ENCODE measurements at places on chromosomes 1 and 21.
A peak's percentile ranks its signal among the peaks of the same experiment; 100 is the strongest.

DNA sequence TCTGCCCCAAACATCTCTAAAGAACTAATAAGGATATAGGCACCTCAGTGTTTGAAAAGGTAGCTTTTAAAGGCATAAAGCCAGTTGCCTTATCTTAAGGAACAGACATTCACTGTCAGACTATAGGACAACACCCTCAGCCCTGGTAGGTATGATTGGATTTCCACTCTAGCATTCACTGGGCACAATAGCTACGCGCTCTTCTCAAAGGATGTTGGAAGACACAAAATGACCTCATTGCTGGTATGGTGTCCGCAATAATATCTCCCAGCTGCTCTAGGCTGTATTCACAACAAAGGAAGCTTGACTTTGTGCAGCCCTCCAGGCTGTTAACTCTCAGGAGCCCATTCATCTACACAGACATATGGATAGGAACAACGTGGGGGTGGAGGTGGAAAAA, 119.4 kb upstream of the CXADR start:
- no peak for DNase-seq

DNA sequence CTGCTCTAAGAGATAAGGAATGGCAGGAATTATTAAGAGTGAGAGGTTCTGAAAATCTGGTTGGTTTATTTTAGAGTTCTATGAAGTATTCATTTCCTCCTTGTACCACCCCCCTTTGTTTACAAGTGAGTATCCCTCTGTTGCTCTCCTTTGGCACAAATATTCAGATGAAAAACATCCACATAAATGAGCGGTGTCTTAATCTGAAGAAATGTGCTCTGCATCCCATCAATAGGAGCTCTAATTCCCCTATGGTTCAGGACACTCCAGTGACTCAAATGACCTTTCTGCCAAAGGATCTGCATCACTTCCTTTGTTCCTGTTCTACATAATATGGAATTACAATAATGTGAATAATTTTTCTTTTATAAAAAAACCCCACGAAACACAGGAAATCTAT, 16.6 kb downstream of the DDAH1 start:
- DNase-seq: peak; percentile 97

DNA sequence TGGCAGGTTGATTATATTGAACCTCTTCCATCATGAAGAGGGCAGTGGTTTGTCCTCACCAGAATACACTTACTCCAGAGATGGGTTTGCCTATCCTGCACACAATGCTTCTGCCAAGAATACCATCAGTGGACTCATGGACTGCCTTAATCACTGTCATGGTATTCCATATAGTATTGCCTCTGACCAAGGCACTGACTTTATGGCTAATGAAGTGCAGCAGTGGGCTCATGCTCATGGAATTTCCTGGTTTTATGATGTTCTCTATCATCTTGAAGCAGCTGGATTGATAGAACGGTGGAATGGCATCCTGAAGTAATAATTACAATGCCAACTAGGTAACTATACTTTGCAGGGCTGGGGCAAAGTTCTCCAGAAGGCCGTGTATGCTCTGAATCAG, 16.6 kb upstream of the GBP6 start:
- no peak for DNase-seq

DNA sequence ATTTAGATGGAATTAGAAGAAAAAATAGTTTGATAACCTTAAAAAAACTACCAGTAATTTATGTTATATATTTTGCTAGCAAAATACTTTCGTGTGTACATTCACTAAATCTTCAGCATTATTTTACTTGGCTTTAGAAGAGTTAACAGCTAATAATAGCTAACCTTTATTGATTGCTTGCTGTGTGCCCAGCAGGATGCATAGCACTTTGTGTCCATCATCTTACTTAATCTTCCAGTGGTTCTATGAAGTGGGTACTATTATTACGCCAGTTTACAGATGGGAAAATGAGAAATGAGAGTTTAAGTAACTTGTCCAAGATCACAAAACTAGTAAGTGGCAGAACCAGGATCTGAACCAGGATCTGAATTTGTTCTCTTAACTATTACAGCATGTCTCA, 41.7 kb upstream of the GPR25 start:
- DNase-seq: no peak

- DNase-seq: no peak
Measured at GRCh38 chr21:37560385-37560784, 193.8 kb downstream of the DYRK1A start.

- no peak for DNase-seq
Measured at GRCh38 chr1:97464305-97464704, 456.5 kb downstream of the DPYD start.

DNA sequence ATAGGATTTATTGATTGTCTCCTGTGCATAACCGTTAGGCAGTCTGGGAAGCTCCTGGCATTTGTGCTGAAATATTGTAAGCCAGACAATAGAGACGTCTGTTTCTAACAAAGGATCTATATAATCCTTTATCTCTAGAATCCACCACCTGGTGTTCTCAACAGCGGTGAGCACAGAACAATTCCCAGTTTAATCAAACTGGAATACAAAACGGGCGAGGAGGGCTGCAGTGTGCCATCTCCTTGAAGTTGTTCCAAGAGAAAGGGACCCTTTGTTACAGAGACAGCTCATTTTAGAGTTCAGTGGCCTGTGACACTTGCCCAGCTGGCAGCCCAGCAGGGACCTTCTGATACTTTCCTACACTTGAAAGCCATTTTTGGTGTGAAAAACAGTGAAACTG, 162.8 kb upstream of the IVNS1ABP start:
- no peak for DNase-seq

DNA sequence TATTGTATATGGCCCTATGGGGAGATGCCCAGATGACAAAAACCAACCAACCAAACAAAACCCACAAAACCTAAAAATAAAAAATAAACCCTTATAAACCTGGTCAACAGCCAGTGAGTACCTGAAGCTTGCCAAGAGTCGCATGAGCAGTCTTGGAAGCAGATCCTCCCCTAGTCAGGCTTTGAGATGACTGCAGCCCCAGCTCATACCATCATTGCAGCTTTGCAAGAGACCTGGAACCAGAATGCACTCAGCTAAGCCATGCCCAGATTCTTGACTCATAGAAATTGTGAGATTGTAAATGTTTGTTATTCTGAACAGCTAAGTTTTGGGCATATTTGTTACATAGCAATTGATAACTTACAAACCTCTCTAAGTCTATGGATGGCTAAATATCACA, 326.8 kb downstream of the HLX start:
- no peak for DNase-seq

DNA sequence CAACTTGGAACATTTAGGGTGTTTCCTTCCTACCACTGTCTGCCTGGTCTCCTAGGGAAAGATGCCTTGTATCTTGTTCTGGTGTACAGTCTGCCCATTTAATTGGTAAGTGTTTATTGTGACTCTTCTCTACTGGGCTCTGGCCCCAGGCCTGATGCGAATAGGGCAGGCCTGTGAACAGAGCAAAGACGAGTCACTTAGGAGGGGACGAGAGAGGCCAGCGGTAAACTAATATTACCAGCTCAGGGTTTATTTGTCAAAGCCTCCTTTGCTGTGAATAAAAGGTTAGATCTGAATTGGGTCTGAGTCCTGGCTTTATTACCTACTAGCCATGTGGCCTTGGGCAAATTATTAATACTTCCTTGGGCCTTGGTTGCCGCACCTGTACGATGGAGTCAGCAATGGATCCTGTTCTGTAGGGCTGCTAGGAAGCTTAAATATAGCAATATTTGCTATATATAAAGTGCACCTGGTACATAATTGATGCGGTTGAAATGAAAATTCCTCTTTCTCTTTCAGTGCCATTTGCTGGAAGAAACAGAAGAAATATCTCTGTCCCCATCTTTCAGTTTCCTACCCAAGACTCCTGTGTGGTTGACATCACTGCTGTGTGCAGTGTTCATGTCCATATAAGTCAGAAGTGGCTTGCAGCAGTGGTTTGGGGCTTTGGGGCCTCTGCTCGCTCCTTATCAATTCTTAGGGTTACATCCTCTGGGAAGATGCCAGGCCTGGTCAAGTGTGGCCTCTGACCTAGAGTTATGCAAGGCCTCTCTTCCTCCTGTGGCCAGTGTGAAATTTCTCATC, 32.4 kb downstream of the MAPKAPK2 start:
- no peak for DNase-seq

- DNase-seq: no peak
Measured at GRCh38 chr1:94279038-94279437, 41.7 kb upstream of the ARHGAP29 start.

DNA sequence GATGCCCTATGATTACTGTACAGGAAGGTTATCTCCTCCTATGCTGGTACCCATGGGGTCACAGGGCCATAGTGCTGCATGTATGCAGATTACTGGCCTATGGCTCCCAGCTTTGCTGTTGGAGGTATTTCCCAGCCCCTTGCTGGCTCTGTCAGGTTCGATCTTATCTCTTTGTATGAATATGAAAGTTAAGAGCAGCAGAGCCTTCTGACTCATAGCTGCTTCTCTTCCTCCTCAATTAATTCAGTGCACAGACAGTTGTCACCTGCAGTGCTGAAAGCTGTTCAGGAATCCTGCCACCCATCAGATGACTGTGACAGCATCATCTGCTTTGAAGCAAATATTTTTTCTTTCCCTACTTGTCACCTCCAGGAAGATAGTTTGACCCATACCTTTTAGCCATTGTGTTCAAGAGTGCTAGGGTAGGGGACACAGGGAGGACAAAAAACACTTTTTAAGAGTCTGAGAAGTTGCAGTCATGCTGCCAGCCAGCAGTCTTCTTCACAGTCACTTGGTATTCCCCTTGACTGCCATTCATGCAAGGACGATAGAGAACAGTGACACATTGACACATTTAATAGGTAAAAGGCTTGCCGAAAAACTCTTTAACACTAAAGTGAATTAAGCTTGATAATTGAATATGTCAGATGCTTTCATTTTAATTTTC, 73.1 kb downstream of the KIF1B start:
- DNase-seq: no peak

GRCh38 chr1:94592571-94592920, 51.0 kb upstream of the F3 start:
- DNase-seq: no peak

- DNase-seq: no peak
Measured at GRCh38 chr1:112418099-112418892, 22.3 kb downstream of the CTTNBP2NL start.

DNA sequence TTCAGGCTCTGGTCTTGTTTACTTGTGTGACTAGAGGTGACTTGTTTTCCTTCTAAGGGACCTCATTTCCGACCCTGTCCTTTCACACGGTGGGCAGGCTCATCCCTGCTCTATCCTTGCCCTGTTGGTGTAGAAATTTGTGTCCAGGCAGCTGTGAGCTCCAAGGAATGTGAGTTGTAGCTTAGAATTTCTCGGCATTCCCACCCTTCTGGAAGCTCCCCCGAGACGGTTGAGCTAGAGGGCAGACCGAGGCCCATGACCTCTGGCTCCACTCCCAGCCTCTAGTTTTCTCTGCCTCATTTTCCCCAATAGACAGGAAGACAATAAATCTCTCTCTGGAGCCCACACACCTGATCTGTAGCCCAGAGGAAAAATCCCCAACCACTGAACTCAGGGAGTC, 100.9 kb downstream of the NAV1 start:
- DNase-seq: no peak

- DNase-seq: no peak
Measured at GRCh38 chr1:117412472-117412871, 45.2 kb downstream of the MAN1A2 start.

DNA sequence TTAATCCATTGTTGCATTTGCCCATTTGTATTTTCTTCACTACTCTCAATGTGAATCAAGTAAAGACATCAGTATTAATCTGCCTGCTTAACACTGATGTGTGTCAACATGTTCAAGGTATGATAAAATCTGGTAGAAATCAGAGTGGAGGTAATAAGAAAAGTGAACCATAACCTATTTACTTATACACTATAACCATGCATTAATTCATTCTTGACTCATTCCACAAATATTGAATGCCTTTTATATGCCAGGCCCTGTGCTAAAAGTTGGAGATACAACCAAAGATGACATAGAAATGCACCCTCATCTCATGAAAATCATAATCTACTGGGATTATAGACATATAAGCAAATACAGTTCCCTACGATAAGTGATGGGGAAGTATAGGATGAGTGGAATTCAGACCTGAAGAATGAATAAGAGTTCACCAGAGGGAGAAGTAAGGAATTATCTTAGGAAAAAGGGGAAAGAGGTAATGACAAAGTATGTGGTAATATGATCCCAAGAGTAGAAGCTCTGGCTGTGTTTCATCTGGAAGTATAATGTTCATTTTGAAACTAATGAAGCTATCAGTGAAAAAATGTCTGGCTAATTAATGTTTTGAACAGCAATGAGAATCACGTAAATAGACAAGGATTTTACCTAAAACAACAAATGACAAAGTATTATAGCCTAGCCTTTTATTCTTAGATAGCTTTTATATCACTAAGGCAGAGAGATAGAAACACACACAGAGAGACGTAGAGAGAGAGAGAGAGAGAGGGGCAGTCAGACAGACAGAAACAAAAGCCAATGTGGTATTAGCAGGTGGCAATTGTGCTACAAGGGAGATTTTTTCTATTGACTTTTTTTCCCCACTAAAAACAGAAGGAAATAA, 7.0 kb upstream of the RWDD3 start:
- no peak for DNase-seq

DNA sequence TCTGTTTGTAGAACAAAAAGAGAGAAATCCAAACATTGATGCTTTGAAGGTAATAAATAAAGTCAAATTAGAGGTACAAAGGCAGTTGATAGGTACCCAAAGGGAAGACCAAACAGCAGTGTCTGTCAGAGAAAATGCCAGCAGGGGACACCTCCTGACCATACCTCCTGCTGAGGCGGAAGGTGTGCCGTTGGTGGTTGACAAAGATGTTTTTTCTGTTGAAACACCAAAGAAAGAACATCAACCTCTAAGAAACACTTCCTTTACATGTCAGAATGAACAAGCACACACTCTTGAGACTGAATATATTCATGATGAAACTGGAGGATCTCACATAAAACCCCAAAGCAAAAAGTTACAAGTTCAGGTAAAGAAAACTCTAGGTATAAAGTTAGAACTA, 128.3 kb downstream of the MACF1 start:
- no peak for DNase-seq

DNA sequence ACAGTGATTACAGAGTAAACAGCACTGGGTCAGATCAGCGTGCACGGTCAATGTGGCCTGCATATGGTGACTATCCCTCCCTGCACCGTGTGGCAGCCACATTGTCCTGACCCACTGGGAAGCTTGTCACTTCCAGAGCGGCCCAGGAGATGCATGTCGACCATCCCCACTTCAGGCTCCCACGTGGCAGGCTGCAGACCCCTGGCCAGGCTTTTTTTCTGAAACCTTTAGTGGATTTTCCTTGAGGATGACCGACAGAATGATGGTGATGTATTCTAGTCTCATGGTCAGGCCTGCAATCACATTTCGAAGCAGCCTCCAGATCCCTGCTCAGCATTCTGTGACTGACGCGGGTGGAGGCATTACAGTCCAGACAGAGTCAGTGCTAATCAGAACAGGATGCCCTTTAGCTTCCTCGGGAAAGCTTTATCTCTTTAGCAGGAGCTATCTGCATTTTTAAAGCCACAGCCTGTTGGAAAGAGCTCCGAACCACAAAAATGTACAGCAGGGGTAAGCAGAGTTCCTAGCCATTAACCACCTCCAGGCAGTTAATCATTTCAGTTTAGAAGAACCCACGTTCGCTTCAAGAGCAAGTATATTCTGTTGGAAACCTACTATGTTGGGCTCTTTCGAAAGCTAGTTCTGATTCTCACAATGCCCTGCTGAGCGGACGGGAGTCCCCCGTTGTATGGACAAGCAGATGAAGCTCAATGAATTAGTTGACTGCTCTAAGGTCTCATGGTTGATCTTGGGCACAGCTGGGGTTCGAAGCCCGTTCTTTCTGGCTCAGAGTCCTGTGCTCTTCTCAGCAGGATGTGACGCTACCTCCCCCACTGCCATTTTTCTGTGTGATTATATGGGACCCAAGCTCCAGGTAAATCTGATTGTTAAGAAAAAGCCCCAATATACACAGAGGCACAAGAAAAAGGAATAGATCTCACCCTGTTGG, 56.5 kb downstream of the IRF2BP2 start:
- no peak for DNase-seq

Measured in glomerular endothelial cell (primary cell).